ENCODE measurements at places on chromosomes 3 and 15.
A peak's percentile ranks its signal among the peaks of the same experiment; 100 is the strongest.

GRCh38 chr15:93709708-93710107 lies 521.7 kb upstream of the MCTP2 start:
- DNase-seq: no peak

DNA sequence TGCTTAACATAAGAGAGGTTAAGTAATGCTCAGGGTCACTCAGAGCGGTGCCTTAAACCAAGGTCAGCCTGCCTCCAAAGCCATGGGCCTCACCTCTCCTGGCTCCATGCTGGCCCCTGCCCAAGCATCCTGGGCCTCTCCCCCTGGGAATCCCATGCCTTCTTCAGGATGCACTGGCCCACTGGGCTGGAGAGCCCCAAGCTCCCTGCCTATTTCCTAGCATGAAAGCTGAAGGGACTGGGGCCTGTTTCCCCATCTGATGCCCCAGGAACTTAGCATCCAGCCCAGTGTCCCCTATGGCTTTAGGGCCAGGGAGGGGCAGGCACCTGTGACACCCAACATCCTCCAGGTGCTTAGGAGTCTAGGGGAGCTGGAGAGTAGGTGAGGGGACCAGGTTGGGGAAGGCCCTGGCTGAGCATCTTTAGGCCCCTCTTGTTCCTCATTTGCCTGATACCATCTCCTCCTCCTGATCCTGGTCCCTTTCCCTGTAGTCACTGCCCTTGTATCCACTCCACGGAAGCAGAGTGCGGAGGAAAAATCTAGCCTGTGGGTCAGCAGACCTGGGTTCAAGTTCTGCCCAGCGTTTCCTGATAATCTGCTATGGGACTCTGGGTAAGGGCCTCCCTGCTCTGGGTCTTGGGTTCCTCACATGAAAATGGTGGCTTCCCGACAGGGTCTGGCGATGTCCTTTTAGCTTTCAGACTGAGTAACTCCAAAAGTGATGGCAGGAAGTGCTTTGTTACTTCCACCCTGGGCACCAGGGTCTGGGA lies 28.6 kb downstream of the EHD4 start:
- DNase-seq: no peak

- DNase-seq: no peak
Measured at GRCh38 chr3:26438981-26439884, 183.3 kb upstream of the LRRC3B start.

GRCh38 chr3:33722626-33723370 lies 4.7 kb upstream of the CLASP2 start:
- DNase-seq: no peak

- DNase-seq: no peak
Measured at GRCh38 chr15:80010131-80010673, 39.2 kb upstream of the BCL2A1 start.

- DNase-seq: no peak
Measured at GRCh38 chr3:100082714-100083113, 31.6 kb downstream of the FILIP1L start.

DNA sequence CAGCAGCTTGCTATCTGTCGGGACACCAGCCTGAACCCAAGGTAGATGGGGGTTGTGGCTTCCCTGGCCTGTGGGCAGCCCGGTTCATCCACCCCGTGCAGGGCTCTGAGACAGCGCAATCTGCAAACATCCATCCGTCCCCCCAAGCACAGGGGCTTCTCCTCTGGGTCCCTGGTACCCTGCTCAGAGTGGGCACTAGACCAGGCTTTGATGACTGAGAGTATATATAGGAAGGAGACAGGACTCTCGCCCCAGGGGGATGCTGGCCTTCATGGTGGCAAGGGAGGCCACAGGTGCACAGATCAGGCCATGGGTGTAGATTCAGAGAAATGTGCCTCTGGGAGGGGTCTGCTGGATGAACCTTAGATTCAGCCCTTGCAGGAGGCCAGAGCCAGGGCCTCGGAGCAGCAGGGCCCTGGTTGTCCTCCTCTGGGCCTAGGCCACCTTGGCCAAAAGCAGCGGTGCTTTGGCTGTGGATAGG lies 40.3 kb downstream of the CFAP100 start:
- no peak for DNase-seq

DNA sequence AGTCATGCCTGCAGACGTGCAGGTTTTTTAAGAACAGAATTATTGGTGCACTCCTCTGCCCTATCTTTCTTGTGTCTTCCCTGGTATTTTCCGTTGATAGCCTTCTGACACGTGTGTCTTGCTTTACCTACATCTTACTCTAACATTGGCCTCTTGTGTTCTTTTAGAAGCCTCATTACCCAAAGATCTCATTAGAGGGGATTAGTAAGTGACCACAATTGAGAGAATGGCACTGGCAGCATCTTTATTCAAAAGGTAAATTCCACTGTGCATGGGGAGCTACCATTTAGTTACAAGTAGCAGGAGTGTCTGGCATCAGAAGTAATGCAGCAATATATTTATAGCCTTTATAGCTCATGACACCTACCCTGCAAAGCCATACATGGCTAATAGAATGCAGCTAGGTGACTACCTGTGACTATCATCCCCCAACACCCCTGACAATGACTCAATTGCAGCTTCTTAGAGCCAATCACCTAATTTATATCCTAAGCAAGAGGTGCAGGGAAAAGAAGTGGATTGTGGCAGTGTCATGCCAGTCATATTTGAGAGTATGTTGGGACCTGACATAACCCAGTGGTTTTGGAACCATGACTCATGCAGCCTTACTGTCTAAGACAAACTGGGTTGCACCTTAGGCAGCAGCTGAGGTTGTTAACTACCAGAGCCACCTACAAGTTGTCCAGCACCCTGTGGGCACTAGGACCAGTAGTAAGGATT lies 164.8 kb downstream of the GRM7 start:
- no peak for DNase-seq

- DNase-seq: peak; percentile 28
Measured at GRCh38 chr15:44435893-44436667, 8.7 kb downstream of the CTDSPL2 start.

GRCh38 chr3:47504113-47504512 lies 9.4 kb downstream of the ELP6 start:
- DNase-seq: no peak

- no peak for DNase-seq
Measured at GRCh38 chr3:79843180-79843579, 75.4 kb upstream of the ROBO1 start.

- peak; percentile 35 for DNase-seq
Measured at GRCh38 chr3:192816351-192816750, 89.0 kb upstream of the FGF12 start.

GRCh38 chr15:100937171-100937570 lies 18.0 kb downstream of the LRRK1 start:
- no peak for DNase-seq

Data from CD4-positive, alpha-beta T cell treated with Interleukin-2 at 100 ng/mL for 4 hours (primary cell).